ENCODE measurements at places on chromosomes 2 and 18.
A peak's percentile ranks its signal among the peaks of the same experiment; 100 is the strongest.

GRCh38 chr2:121076885-121077549 is 208.0 kb downstream of the TFCP2L1 start:
- peak; percentile 49 for DNase-seq

- DNase-seq: no peak
Measured at GRCh38 chr18:24918257-24918656, 433.7 kb downstream of the ZNF521 start.

DNA sequence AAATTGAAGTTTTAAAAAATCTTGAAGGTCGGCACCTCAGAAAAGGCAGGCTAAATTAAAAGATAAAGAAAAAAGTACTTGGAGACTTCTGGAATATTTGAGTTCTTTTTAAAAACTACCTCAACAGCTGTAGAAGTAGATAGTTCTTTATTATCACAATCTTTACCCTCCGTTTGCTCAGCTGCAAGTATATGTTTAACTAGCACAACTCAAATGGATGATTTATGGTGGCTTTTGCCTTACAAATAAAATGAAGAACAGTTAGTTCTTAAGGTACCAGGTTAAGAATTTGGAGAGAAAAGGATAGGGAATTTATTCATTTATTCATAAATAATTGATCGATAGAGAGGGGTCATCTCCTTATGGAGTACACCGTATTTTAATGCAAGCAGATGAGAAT is 237.6 kb upstream of the FOSL2 start:
- DNase-seq: no peak

DNA sequence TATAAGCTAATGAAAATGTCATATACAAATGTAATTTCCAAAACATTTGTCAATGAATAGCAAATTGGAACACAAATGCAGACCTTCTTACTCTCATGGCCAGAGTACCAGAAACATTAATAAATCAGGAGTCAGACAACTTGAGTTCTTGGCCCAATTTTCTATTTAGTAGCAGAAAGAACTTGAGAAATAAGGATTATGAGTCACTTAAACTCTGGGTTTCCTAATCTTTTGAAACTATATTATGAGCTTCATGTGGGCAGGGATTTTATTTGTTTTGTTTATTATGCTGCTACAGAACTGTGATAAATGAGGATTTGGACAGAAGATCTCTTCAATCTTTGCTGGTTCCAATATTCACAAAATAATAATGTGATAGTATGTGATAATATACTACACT is 686.7 kb downstream of the NR4A2 start:
- DNase-seq: no peak

DNA sequence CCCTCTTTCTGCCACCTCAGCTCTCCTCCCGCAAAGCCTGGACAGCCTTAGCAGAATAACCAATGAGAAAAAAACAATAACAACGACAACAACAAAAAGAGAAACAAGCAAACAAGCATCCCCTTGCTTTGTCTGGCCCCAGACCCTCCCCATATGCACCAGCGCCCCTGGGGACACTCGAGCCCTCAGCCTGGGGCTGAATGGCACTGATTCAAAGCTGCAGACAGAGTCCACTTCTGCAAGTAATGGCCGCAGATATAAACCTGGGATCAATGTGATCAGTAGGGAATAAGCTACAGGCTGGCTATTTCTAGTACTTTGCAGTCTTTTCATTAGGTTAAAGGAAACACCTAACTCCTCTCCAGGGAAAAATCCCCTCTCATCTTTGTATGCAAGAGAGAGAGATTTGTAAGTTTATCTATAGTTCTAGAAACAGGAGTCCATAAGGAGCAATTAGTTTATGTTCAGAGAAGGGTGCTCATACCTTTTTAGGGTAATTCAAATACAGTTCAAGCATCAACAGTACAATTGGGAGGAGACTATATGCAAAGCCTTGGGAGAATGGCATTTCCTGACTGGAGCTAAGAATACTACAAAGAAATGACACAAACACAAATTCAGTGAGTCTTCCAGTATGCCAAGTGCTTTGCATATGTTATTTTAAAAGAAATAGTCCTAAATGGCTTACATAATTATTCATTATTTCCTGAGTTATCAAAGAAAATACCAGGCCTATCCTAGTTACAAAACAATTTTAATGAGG is 122.3 kb upstream of the DDX18 start:
- no peak for DNase-seq

DNA sequence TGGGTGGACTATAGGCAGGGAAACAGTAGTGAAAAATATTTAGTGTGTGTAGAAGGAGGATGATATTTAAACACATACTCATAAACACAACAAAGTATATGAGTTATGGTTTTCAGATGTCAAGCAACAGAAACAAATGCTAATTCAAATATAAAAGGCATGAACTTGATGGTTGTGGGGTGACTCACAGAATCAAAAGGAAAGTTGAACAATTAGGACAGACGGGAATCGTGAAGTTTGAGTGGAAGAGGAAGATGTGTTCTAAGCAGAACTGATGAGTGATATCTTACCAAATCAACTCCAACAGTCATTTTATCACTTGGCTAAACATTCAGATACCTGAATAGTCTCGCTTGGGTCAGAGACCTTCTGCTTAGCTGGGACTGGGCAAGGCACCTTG is 53.6 kb upstream of the ITGA6 start:
- DNase-seq: no peak

DNA sequence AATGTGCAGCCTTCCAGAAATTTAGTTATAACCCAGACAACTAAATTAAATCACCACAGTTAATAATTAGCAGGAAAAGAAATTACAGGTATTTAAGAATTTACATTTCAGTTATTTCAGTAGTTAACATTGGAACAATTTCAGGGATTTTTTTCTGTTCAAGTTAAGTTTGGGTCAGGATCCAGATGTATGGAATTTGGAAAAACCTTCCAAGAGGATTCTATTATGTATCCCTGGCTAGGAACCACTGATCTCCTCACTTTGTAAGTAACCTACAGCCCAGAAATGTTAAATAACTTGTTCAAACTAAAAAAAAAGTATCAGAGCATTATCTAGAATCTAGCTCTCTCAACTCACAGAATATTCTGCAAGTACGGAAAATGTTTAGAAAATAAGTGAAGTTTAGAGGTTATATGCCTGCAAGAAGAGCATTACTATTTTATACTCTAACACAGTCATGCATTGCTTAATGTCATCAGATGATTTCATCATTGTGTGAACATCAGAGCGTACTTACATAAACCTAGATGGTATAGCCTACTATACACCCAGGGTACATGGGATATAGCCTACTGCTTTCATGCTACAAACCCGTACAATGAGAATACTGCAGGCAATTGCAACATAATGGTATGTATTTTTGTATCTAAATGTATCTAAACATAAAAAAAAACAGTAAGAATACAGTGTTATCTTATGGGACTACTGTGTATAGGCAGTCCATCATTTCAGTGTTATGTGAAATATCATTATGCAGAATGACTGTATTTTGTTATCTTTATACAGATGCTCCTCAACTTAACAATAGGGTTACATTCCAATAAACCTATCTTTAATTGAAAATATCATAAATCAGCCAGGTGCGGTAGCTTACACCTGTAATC is 6.1 kb downstream of the NCKAP1 start:
- no peak for DNase-seq

DNA sequence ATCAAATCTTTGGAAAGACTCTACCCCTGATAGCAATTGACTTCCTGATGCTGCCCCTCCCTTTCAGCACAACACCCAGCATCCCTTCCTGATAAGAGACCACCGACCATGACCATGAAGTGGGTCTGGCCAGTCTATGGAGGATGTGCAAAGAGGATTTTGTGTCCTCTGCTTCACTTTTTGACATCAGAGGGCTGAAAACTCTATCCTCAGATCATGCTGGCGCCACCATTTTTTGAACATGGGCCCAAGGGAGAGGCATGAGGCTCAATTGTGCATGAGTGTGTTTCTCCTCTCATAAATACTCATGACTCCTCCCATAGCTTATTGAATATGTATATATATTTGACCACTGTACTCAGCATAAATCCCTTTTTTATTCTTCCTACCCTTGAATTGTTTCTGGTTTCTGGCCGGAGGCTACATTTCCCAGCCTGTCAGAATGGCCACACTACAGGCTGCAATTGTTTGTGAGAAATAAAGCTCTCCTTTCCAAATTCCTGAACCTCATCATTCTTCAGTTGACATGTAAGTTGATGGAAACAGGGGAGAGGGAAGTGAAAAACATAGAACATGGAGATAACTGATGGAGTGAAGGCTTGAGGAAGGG is 314.1 kb downstream of the MYCN start:
- DNase-seq: no peak

DNA sequence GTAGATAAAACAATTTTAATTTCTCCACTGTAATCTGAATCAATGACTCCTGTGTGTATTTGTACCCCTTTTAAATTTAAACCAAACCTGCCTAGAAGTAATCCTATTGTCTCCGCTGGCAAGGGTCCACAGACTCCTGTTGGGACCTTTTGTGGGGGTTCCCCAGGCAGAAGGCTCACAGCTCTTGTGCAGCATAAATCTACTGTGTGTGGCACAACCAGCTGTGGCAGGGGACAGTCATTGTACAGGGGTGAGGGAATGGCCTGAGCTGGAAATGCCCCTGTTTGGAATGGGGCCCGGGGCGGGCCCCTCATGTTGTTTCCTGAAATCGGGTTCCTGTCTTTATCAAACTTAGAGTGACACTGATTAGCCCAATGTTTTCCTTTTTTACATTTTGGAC is 318.2 kb upstream of the FAM98A start:
- no peak for DNase-seq

- DNase-seq: no peak
Measured at GRCh38 chr18:36903215-36903928, 74.4 kb downstream of the KIAA1328 start.

- no peak for DNase-seq
Measured at GRCh38 chr2:39948016-39948719, 169.1 kb upstream of the THUMPD2 start.

- no peak for DNase-seq
Measured at GRCh38 chr2:59322005-59322404, 1080.9 kb upstream of the FANCL start.

DNA sequence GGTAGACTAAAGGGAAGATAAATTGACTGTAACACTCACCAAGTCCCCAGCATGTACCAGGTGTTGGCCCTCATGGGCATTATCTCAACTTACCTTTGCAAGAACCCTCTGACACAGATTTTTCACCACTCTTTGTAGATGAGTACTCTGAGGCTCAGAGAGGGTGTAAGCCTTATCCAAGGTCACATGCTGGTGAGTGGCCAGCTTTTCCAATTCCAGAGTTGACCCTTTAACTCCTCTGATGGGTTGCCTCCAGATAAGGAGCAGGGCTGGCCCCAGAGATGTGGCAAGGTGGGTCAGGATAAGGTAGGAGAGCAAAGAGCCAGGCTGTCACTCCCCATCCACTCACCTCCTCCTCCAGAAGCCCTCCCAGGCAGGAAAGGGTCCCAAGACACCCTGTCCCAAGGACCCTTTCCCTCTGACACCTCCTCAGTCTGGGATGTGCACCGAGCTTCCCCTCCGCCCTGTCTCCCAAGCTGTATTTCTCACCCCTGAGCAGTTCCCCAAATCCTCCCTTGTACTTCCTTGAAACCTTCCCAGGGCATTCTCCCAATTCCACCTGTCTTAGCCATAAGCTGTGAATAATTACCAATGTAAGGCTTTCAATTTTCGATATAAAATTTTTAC is 165.9 kb downstream of the ZFP36L2 start:
- DNase-seq: no peak

DNA sequence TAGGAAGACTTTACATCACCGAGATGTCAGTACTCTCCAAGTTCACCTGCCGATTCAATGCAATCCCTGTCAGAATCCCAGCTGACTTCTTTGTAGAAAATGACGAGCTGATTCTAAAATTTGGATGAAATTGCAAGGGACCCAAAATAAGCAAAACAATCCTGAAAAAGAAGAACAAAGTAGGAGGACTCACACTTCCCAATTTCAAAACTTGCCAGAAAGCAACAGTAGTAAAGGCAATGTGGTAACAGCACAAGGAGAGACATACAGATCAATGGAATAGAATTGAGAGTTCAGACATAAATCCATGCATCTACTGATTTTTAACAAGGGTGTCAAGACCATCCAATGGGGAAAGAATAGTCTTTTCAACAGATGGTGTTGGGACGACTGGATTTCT is 52.2 kb downstream of the SMAD7 start:
- DNase-seq: no peak

DNA sequence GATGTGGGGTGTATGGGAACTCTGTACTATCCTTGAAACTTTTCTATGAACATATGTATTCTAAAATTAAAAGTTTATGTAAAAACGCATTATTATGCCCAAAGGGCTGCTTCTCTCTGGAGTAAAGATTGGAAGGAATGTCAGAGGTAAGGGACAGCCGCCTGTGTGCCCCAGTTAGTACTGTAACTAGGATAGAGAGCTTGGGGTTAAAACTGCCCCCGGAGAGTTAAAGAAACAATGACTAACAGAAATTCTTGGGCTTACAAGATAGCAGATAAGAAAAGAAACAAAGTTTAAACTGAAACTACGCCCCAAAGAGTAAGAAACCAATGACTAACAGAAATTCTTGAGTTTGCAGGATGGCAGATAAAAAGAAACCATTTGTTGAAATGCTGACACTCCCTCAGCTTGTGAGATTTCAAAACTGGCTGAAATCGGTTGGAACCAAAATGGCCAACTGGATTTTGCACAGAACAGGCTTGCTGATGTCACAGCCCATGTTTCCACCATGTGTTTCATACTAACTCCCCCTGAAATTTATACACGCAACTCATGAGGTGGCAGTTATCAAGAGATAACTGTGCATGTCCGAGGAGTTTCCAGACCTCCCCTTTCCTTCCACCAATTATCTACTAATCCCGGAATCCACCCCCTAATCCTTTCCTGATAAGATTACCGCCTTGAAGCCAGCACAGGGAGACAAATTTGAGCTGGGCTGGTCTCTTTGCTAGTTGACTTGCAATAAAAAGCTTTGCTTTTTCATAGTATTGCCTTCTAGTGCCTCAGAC is 8.7 kb upstream of the TXNDC2 start:
- DNase-seq: no peak

DNA sequence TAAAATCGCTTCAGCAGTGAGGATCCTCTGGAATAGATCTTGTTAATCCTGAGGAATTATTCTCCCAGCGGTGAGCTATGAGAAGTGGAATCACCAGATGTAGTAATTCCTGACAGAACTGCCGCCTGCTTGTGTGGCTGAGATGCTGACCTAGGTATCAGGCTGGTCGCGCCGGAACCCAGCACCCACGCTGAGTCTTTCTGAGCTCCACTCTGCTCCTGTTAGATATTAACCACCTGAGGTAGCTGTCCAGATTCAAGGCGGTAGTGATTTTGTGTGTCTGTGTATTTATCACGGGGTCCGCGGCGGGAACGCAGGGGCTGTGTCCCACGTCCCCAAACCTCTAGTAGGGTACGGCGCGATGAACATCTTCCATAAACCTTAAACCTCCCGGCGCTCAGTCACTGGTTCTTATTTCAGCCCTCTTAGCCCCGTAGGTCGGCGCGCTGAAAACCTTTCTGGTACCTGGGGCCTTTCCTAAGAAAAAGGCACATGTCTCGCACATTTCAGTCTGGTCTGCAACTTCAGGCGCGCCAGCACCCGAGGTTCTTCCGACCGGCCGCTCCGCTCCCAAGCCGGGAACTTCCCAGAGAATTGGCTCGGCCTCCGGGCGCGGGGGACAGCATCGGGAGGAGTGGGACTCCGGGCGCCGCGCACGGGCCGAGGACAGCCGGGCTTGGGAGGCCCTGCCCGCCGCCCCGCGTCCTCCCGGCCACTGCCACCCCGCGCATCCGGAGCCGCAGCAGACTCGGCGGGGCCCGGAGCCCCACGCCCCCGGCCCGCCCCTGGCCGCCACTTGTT is 542 bp upstream of the CNNM3 start:
- peak; percentile 35 for DNase-seq
